SK-N-SH (cell line): ENCODE measurements at places on chromosomes 13 and 19. TPM values are rescaled to one million over a fixed set of nuclear protein-coding genes. Genes with fewer than 3 reads are reported as not detected.
A peak's percentile ranks its signal among the peaks of the same experiment; 100 is the strongest.

Gene ZNF524
- 7.2 and 7.3 TPM in 2 replicates for polyA plus RNA-seq

Gene LGALS7B
- not detected in 2 replicates for polyA plus RNA-seq

Gene ENOX1
- 5.8 and 6.6 TPM in 2 replicates for polyA plus RNA-seq

Gene C19orf18
- not detected in 2 replicates for polyA plus RNA-seq

Gene ZNF816
- polyA plus RNA-seq, result 1.8 and 2.5 TPM in 2 replicates

Gene DNMT1
- 46.1 and 58.3 TPM in 2 replicates for polyA plus RNA-seq

Gene FXYD7
- polyA plus RNA-seq, result 0.10 and 0.44 TPM in 2 replicates

DNA sequence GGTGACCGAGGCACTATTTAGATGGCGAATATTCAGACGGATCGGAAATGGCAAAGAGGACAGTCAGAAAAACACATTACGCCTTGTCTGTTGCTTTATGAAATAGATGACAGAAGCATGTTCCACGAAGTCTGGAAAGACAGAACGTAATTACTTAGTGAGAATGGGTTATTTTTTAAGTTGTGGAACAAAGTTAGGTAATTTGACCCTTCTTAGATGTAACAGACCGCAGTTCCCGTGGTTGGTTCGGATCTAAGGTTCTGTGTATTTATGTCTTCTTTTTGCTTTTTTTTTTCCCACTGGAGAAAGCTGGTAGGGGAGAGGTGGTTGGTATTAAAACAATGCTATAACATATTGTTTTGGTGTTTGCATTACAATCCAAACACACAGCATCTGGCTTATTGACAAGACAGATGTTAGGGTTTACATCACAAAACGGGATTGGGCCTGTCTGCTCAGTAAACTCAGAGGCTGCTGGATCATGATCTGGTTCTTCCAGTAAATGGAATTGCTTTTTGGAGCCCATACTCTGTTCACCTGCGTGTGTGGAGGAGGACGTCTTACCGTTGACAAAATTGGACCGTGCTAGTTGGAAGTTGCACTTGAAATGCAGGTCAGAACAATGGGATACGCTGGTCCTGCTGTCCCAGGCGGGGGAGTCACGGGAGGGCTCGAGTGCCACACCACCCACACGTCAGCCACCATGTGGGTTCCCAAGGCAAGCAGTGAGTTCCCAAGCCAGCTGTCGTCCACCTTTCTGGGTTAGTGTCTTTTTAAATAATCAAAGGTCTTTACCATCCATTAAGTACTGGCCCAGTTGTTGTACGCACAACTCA, 13.8 kb downstream of the ATP11A start:
- DNase-seq, result no peak
- H3K36me3 ChIP-seq, result no peaks in the 10 kb centered on the region
- H3K4me3 ChIP-seq, result no peak overlapping the region
- peaks cover 5% of the 10 kb centered on the region; the same call in 1 of the 2 replicates for H3K4me1 ChIP-seq
- no peak overlapping the region for H3K27ac ChIP-seq
- no peaks in the 10 kb centered on the region for H3K27me3 ChIP-seq

DNA sequence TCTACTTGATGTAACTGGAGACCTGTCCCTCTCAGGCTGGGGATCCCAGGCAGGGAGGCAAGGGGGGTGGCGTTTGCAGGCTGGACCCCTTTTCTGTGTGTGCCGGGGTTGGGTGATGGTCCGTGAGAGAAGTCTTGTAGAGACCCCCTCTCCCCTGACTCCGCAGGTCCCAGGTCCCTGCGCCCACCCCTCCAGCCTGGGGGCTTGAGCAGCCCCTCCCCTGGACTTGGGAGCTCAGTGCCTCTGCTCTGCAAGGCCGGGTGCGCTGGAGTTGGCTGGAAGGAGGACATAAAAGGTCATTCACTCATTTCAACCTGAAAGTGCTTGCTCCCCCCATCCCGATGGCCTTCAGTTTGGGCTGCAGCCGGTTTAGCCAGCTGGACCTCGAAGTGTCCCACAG, 89.5 kb downstream of the SLC7A1 start:
- H3K4me3 ChIP-seq, result no peak overlapping the region
- H3K36me3 ChIP-seq, result no peaks in the 10 kb centered on the region
- H3K4me1 ChIP-seq, result no peaks in the 10 kb centered on the region

DNA sequence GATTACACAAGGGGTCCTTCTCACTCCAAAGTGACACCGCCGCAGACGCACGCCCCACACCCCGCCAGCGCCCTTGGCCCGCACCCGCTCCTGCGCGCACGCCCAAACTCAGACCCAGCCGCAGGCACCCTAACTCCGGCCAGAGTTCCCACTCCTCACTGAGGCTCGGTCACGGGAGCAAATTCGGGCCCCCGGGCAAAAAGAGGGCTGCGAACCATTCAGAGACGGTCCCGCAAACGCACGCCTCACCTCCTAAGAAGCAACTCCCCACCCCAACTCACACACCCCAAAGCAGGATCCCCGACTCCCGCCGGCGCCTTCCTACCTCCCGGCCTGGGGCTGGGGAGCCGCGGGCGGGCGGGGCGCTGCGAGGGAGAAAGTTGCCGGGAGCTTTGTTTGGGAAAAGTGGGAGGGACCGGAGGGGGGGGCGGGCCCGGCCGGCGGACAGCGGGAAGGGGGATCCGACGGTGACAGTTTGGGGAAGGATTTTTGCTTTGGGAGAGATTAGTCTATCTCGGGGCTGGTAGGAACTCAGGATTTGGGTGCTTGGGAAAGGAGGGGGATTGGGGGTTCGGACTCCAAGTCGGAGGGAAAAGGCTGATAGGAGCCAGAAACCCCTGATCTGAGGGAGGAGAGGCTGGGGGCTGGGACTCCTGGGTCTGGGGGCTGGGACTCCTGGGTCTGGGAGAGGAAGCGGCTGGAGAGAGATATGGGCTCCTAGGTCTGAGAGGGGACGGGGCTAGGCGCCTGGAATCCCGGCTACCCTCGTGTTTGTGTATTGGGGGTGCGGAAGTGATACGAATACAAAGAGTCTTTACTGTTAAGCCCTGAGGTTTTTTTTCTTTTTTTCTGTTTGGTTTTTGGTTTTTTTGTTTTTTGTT, at the start of gene TEAD2:
Gene TEAD2, minus strand, starts transcription at position 369 of the 881 bp plus-strand sequence. CDS start 2,341 bp downstream, outside the sequence.
- H3K4me1 ChIP-seq, result no peaks in the 10 kb centered on the region; the same call in 1 of the 2 replicates
- peak within 1 kb of the TSS; percentile 64 for H3K4me3 ChIP-seq
- peak within 1 kb of the TSS; percentile 86 for H3K27ac ChIP-seq

DNA sequence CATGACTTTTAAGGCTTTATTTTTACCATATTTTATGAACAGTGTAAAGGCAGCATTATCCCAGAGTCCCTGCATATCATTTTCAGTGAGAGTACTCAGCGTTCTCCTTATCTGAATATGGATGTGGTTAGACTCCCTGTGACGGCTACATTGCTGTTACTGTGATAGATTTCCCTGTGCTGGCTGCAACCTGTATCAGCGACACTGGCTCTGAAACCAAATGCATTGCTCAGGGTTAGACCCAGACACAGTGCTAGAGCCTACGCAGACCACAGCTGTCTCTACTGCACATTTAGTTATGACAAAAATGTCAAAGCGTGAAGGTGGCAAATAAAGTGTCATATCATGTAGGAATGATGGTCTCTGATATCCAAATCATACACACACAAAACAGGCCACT, 138.0 kb downstream of the ENOX1 start:
- peak; percentile 9 for DNase-seq
- no peaks in the 10 kb centered on the region for H3K27me3 ChIP-seq
- no peak overlapping the region for H3K27ac ChIP-seq
- no peaks in the 10 kb centered on the region for H3K36me3 ChIP-seq
- no peaks in the 10 kb centered on the region for H3K4me1 ChIP-seq

- H3K27me3 ChIP-seq, result no peaks in the 10 kb centered on the region
- no peaks in the 10 kb centered on the region for H3K36me3 ChIP-seq
- no peak overlapping the region; the same call in 1 of the 2 replicates for H3K4me3 ChIP-seq
- peaks cover 7% of the 10 kb centered on the region; the same call in 1 of the 2 replicates for H3K4me1 ChIP-seq
Measured at GRCh38 chr19:31548941-31549340, 199.7 kb upstream of the TSHZ3 start.

DNA sequence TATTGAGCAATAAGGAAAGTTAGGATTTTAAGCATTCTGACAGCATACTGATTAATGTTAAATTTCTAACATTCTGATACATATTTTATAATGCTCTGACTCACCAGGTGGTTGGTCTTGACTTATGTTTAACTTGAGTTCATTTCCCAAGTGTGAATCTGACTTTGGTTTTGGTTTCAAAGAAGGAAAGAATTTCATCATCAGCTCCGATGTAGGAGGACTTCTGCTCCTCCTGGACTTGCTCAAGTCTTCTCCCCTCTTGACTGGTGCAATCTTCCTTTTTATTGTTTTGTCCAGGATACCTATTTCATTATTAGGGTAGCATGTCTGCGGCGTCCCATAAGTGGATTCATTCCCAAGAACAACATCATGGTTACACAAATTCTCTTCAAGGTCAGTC, 141.3 kb downstream of the RNF17 start:
- H3K36me3 ChIP-seq, result peaks cover 33% of the 10 kb centered on the region
- no peak overlapping the region for H3K27ac ChIP-seq
- H3K4me3 ChIP-seq, result no peak overlapping the region
- H3K4me1 ChIP-seq, result no peaks in the 10 kb centered on the region
- no peak for DNase-seq

- no peaks in the 10 kb centered on the region; the same call in 1 of the 2 replicates for H3K4me1 ChIP-seq
- H3K27ac ChIP-seq, result peak overlapping the region; percentile 43
- DNase-seq, result no peak
- H3K4me3 ChIP-seq, result no peak overlapping the region
- H3K36me3 ChIP-seq, result no peaks in the 10 kb centered on the region
Measured at GRCh38 chr13:40672765-40673397, 6.4 kb upstream of the FOXO1 start.

DNA sequence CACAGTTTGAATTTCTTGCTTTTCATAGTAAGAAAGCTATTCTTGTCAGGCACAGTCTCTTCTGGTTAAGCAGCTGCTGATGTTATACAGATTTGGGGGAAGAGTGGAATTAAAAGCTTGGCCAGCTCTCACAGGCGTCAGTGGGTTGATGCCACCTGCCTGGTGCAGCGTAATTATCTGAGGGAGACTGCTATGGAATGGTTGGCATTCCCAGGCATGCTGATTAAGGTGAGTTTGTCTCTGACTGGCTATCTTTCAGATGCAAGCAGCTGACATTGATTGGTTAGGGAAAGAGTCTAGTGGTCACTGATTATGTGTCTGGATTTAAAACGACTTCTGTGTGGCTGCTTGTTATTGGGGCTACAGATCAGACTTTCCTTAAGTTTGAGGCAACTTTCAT, 948.4 kb downstream of the UQCRFS1 start:
- no peak for DNase-seq
- no peaks in the 10 kb centered on the region for H3K27me3 ChIP-seq
- H3K4me1 ChIP-seq, result no peaks in the 10 kb centered on the region
- no peaks in the 10 kb centered on the region for H3K36me3 ChIP-seq
- H3K4me3 ChIP-seq, result no peak overlapping the region

DNA sequence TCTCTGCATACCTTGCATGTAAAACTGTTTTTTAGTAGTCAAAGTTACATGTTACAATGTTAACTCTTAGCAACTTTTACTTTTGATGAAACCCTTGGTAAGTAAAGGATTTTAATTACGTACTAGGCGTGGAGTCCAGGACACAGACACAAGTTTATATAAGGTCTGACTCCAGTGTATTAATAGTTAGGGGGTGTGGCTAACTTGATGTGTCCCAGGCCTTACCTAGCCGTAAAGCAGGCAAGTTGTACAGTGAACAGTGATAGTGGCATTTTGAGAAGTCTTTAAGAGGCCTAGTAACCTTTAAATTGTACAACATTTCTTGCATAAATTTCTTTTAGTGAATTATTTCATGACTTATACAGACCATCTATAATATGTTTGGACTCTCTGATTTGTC, 5.9 kb downstream of the ZNF714 start:
- H3K36me3 ChIP-seq, result peaks cover 13% of the 10 kb centered on the region
- no peak for DNase-seq
- no peak overlapping the region for H3K4me3 ChIP-seq
- H3K4me1 ChIP-seq, result peaks cover 7% of the 10 kb centered on the region
- no peak overlapping the region for H3K27ac ChIP-seq

DNA sequence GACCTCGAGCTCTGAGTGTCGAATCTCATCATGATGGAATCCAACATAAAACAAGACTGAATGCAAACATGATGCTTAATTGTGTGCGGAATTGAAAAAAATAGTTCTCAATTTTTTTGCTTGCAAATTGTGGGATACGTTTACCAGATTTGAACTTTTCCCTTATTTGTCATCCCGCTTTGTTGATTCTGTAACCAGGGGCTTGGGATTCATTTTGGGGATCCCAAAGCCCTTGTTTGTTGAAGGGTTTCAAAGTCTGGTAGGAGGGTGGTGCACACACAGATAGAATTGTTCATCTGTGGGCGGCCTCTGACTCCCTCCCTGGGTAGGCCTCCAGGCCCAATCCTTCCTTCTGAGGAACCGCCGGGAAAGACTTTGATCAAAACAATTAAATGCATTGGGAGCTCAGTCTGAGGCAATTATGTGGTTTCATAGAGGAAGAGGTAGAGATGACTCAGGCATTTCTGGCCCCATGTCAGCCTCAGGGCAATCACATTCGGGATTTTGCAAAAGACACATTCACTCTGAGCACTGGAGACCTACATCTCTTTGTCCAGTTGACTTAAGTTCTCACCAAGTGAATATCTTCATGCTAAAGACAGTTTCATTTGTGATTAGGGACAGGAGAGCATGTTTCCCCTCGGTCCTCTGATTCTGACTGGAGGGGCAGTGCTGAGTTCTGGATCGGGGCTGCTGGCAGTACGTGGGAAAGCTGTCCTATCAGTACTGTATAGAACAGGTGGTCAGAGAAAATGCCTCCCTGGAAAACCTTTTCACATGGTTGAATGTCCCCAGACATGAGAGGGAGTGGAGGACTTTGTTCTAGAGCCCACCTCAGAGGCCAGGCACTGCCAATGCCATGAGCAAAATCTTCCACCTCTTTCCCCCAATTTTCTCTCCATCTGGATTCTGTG, 27.8 kb upstream of the IGFL4 start:
- no peak for DNase-seq
- no peaks in the 10 kb centered on the region; the same call in 1 of the 2 replicates for H3K27me3 ChIP-seq
- H3K4me1 ChIP-seq, result no peaks in the 10 kb centered on the region
- peak overlapping the region; percentile 62; the same call in 1 of the 2 replicates for H3K27ac ChIP-seq
- H3K36me3 ChIP-seq, result no peaks in the 10 kb centered on the region
- no peak overlapping the region for H3K4me3 ChIP-seq

DNA sequence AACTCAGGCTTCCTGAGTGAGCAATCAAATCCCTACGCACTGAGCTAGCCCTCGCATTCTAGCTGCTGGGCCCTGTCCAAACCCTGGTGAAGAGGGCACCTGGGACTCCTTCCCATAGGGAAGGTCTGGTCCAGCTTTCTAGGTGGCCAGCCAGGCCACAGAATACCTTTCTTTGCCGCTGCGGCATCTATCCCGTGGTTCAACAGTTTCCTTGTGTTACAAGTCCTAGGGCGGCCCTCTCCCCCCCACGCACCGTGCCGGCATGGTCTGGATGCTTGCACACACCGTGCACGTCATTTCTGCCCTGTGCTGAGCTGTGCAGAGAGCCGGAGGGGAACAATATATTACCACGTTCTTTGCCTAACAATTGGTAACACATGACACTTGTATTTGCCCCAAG, 164.6 kb upstream of the TSHZ3 start:
- H3K36me3 ChIP-seq, result no peaks in the 10 kb centered on the region
- no peak overlapping the region for H3K27ac ChIP-seq
- H3K27me3 ChIP-seq, result no peaks in the 10 kb centered on the region
- peaks cover 6% of the 10 kb centered on the region; the same call in 1 of the 2 replicates for H3K4me1 ChIP-seq
- no peak for DNase-seq

- DNase-seq, result no peak
- no peaks in the 10 kb centered on the region for H3K4me1 ChIP-seq
- H3K4me3 ChIP-seq, result no peak overlapping the region
- no peaks in the 10 kb centered on the region for H3K27me3 ChIP-seq
- no peaks in the 10 kb centered on the region for H3K36me3 ChIP-seq
Measured at GRCh38 chr13:73082471-73082870, 23.7 kb downstream of the KLF5 start.
